NCI-H2029 (cell line): ENCODE measurements at places on chromosomes 1 and 21.

DNA sequence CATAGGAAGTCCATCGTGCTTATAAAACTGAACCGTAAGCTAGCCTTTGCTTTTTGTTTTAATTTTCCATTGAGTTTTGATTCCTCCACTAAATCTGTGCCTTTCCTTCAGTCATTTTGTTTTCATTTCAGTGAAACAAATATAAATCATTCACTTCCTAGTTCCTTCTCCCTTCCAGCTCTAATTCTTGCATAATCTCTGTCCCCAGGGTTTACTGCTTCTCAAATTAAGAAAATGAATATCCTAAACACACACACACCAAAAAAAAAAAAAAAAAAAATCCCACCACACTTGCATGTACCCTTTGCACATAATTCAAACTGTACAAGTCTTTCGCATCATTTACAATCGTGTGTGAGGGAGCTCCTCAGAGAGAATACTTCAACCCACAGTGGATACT, 6.8 kb downstream of the KCNH1 start:
- no peak for DNase-seq

- DNase-seq: no peak
These were observed 2.5 kb upstream of the LEFTY1 start for GRCh38 chr1:225891229-225891972.

DNA sequence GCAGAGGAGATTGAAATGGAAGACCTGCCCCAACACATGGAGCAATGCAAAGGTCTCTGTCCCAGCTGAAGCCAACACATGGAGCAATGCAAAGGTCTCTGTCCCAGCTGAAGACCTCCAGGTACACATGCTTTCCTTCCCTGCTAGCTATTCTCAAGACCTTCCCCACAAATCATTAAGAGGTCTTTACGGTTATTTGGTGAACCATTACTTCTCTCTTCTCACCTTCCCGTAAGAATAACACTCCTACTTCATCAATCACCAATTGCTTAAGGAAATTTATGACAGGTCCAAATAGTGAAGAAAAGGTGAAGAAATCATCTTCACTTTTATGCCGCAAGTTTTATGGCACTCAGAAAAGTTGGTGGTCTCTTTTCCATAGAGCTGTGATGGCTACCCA, 138.8 kb downstream of the NTPCR start:
- no peak for DNase-seq

GRCh38 chr1:35688161-35688560, 30.5 kb downstream of the C1orf216 start:
- DNase-seq: no peak

- no peak for DNase-seq
These were observed 73.8 kb downstream of the UMODL1 start for GRCh38 chr21:42144679-42145568.

- DNase-seq: peak; percentile 6
These were observed 1.5 kb upstream of the PPP1R15B start for GRCh38 chr1:204413170-204413535.

DNA sequence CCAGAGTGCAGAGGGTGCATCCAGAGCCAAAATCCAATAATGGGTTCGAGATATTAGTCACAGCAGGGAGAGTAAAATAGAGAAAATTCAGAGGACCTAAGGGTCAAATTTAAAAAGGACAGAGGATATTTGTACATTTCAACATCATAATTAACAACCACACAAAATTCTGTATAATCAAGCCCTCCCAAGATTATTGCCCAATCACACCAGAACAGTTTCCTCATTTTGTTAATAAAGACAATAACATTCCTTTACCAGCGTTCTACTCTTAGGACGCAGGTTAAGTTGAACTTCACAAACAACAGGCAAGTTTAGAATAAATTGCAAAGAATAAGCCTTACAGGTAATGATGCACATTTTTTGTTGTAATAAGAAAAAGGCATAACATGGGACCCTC, 462.8 kb downstream of the PTPRC start:
- DNase-seq: no peak

DNA sequence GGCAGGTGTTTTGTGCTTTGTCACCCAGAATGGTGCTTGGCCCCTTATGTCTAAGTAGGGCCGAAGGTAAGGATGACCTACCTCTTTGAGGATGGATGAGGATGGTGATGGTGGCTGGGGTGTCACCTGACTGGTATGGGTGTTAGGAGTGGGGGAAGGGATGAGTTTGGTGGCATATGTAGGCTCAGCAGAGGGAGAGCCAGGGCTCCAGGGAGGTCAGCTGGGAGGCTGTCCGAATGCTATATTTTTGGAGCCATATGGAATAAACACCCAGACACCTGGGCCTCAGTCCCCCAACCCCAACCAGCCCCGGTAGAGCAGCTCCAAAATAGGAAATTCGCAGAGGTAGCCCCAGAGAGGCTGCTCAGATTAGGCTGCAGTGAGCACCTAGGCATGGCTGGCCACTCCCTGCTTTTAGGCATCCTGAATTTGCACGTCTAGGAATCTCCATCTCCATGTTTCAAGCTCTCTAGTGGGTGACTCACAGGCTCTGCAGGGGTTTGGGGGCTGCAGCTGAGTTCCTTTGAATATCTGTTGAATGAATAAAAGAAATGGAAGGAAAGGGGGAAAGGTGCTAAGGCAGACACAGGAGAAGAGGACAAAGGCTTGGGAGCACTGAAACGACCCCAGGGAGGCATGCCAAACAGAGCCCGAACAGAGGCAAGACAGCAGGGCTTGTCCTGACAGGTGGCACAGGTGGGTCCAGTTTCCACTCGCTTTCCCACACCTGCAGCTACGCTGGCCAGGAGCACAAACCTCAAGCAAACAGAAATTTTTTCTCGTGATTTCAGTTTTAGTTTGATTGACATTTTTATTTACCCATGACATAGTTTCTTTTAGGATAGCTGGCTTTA, 135.3 kb upstream of the EDN2 start:
- no peak for DNase-seq

DNA sequence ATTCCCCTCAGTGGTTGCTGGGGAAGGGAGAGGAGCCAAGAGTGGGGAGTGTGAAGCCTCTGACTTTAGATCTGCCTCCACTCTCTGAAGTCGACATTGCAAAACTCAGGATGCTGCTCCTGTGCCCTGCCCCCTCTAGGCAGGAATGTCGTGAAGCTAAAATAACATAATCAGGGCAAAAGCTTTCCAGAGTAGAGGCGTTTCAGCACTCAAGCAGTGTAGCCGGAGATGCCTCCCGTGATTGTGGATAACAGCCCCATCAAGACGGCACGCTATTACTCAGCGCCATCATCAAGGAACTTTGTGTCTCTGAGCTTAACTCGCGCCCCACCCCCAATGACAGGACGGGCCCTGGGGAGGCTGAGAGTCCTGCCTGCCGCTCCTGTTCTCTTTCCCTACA, 60.0 kb downstream of the FBXO2 start:
- DNase-seq: no peak

- no peak for DNase-seq
These were observed 981 bp upstream of the KIAA1614 start for GRCh38 chr1:180911640-180912191.

GRCh38 chr1:38786040-38786436, 73.5 kb downstream of the RRAGC start:
- no peak for DNase-seq

- no peak for DNase-seq
These were observed 121.7 kb downstream of the ADGRL4 start for GRCh38 chr1:78884685-78885452.

DNA sequence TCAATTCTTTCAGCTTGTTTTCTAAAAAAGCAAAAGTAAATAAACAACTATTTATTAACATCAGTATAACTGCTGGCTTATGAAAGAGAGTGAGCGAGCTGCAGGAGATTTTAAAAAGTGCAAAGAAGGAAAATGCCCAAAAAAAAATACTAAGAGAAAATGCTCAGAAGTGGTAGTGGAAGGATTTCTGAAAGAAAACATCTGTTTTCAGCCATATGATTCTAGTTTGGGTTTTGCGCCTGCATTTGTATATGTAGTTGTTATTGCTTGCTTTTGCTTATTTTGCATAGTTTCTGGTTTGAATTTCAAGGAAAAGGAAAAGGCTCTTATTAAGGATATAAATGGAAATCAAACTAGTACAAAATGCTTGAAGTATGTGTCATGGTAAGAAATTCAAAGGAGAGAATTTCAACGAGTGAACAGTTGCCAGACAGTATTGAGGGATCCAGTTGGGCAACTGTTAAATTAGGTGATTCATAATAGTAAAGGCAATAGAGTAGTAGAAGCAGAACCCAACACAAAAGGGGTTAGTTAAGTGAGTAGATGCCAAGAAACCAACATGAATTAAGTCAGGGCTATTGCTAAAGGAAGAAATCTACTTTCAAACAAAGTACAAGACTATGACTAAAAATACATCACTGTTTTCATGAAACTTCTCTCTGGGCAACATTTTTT, 1.2 kb downstream of the GBP5 start:
- no peak for DNase-seq

- no peak for DNase-seq
These were observed 208.2 kb downstream of the DYRK1A start for GRCh38 chr21:37574751-37575150.

DNA sequence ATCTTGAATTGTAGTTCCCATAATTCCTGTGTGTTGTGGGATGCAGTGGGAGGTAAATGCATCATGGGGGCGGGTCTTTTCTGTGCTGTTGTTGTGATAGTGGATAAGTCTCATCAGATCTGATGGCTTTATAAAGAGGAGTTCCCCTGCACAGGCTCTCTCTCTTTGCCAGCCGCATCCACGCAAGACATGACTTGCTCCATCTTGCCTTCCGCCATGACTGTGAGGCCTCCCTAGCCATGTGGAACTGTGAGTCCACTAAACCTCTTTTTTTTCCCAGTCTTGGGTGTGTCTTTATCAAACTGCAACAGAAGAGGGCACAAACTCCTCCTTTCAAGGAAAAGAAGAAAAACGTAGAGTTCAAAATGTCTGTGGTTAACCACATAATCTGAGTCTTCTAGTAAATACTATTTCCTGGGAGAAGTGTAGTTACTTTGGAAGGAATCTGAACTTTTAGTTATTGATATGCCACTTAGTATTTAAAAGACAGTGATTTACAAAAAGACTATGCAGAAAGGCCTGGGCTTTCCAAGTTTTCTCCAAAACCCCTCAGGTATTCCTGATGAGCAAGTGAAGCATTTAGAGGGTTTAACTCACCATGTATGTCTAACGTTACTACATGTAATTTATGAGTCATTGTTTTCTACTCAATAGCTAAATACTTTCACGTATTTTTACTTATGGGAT, 10.0 kb downstream of the ADAMTS1 start:
- no peak for DNase-seq

- DNase-seq: no peak
These were observed 4.9 kb upstream of the S100A8 start for GRCh38 chr1:153395776-153396175.
